Spinal cord (tissue), 10 donors: ENCODE measurements at places on chromosomes 6 and 20.

- DNase-seq, result no peak
Observed at GRCh38 chr6:88143421-88144157, 22.6 kb downstream of the CNR1 start.

DNA sequence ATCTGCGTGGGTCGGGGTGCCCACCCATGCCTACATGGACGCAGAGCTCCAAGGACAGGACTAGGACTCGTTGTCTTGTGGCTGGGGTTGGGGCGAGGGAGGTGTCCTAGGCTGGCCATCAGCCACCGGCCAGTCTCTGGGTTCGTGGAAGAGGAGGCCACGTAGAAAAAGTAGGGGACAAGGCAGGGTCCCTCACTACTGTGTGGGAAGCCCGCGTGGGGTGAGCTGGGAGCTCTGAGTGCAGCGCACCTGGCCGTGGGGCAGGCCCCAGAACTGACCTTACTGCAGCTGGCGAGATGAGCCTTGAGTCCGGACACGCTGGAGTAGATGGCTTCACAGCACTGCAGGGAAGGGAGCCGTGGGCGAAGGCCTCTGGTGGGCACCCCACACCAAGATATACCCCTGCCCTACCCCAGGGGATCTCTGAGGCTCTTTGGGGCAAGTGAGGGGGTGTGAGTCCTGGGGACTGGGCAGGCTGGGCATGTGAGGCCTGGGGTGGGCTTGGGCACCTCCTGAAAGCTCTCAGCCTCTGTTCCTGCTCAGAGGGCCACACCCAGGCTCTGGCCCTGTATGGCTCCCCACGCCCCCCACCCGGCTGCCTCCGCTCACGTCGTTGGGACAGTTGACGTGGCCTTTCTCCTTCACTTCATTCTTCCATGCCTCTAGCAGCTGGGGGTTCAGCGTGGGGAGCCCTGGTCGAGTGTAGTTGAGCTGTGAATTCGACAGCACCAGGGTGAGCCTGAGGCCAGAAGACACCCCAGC lies 5.6 kb upstream of the UCKL1 start:
- DNase-seq, result no peak

GRCh38 chr6:22980446-22980845 lies 411.1 kb downstream of the HDGFL1 start:
- DNase-seq, result no peak

GRCh38 chr20:23336476-23336875 lies 14.1 kb upstream of the NXT1 start:
- no peak for DNase-seq

DNA sequence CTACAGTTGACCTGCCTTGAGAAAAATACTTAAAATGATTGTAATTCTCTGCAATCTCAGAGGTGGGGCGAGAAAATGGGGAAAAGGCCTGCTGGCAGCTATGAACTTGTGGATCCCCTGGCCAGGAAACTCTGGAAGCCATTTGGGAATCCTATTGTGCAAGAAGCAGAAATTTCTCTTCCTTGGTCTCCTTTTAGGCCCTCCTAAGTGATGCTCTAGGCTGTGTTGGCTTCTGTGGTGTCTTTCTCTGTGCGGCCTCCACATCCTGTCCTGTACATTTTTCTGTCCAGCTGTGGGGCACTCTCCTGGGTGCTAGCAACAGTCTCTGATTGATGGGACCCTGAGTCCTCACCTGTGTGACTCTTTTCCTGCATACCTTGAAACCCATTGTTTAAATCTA lies 290.9 kb downstream of the FARS2 start:
- no peak for DNase-seq

DNA sequence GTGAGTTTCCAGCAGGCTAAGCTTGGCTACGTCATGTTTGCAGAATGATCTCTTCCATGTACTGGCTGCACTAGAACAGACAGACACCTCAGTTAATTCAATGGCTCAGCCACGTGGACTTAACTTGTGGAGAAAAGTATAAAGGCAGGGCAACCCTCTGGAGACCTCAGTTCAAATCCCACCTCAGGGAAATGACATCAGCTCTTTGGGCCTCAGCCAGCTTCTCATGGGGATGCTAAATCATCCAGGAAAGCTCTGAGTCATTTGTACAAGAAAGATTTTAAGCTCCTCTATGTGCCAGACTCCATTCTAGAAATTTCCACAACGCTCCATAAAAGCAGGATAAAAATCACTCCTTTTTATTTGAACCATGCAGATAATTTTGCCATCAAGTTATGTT lies 128.5 kb upstream of the SALL4 start:
- no peak for DNase-seq

GRCh38 chr20:50272724-50273446 lies 82.3 kb downstream of the CEBPB start:
- DNase-seq, result no peak

DNA sequence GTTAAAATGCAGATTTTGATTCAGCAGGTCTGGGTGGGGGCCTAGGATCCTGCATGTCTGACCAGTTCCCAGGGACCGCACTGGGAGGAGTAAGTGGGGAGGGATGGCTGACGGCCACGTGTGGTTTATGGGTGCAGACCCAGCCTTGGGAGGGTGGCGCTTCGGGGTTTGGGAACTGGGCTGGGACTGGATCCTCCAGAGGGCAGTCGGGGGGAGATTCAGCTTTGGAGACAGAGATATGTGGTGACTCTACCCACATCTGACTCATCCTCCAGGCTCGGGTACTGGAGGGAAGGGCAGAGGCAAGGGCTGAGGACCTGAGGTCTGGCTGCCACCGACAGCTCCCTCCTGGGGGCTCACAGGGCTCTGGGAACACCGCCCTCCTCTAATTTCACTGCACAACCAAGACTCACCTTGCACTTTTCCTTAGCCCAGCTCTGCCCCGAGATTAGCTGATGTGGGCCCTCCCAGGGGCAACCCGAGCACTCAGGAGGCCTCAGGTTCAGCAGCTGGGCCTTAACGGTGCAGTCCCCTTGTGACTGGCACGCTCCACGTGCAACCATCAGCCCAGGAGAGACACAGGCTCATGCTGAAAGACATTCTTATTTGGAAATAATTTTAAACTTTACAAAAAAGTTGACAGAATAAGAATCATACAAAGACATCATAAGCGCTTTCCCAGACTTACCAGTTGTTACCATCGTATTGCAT lies 172.8 kb upstream of the PMEPA1 start:
- DNase-seq, result no peak

DNA sequence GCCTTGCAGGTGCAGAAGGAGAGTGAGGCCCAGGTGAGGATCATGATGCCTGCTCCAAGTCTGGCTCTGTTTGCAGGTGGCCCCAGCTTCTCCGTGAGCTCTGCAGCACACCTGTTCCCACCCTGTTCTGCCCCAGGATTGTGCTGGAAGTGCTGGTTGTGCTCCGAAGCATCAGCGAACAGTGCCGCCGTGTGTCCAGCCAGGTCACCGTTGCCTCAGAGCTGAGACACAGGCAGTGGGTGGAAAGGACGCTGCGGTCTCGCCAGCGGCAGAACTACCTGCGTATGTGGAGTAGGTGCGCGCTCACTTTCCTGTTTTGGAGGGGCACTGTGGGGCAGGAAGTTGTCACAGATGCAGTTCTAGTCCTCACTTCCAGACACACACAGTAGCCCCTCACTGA lies 25.0 kb downstream of the ERMARD start:
- no peak for DNase-seq
